ENCODE measurements at places on chromosomes 3 and 15. TPM values are rescaled to one million over a fixed set of nuclear protein-coding genes. Genes with fewer than 3 reads are reported as not detected.

Gene MNS1
- total RNA-seq, result 39.4 TPM

- no peak for DNase-seq
Measured at GRCh38 chr15:38533416-38533915, 31.1 kb downstream of the RASGRP1 start.

Gene ROPN1
- total RNA-seq, result not detected

Gene KNG1
- total RNA-seq, result not detected

DNA sequence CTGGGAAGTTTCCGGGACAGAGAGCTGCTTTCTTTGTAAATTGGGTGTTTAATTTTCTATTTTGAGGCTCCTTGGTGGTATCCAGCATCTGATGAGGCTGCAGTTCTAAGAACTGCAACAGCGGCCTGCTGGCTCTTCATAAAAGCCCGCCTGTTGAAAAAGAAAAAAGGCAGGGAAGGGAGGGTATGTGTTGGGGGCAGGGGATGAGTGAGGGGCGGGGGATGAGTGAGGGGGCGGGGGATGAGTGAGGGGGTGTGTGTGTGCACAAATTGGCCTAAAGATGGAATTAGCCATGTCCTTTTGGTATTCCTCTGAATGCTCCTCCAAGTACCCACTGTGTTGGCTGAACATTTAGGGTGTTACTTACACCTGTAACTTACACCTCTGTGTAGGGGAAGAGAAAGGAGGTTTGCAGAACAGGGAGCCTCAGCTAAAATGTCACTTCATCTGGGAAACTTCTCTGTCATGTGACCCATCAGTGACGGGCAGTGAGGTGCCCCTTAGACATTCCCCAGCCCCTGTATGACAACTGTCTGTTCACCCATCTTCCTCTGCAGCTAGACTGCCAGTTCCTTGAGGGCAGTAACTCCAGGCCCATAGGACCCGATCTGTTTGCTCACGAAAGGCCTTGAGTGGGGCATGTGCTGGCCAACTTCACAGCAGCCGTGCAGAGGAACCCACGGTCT lies 57.6 kb downstream of the LRIG1 start:
- no peak for DNase-seq

Gene NCK1
- 31.0 TPM for total RNA-seq

GRCh38 chr15:54150255-54150654 lies 172.0 kb downstream of the UNC13C start:
- DNase-seq, result no peak

DNA sequence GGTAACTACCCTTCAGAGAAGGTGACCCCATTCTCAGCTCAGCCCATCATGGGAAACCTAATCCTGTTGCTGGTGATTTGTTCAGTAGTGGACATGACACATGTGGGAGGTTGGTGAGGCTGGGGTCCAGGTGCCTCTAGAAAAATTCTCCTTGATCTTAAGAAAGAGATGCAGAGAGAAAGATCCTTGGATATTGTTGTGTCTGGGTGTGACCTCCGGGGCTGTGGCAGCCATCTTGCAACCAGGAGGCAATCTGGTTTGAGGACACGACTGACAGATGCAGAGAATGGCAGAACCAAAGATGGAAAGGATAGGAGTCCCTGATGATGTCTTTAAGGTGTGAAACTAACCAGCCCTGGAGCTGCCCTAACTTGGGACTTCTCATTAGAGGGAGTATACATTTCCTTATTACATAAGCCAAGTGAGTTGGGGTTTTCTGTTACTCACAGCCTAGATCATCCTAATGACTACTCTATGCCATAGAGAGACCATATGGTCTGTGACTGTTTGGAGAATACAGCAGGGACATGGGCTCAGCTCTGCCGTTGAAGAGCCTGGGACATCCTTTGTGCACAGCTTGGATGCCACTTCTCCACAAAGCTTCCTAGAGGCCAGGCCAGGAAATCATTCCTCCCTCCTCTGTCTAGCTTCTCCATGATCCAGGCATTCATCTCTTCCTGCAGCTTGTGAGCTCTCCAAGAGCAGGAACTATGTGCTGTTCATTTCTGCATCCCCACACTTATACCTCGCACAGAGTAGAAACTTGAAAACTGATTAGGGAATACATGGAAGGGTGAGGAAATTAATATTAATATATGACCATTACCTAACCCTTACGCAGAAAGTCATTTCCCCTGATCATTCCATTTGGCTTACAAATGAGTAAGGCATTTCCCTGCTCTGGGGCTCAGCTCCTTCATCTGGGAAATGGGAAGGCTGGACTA lies 45.9 kb downstream of the HRH1 start:
- DNase-seq, result no peak

Gene MESP1
- 2.2 TPM for total RNA-seq

DNA sequence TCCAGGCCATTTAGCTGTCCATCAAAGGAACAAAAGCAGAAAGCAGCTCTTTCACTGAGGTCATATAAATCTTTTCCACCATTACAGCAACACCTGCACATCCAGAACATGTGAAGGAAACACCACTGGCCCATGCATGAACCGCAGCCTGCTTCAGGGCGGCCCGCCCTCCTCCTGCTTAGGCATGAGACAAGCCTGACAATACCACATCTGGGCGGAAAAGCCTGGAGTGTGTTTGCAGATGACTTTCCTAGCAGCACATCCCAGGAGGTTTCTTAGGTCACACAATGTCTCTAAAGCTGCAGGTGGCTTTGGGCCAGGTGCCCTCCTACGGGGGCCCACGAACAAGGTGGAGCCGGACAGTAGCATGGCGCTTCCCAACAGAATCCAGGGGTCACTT lies 19.6 kb downstream of the CYFIP1 start:
- DNase-seq, result no peak

DNA sequence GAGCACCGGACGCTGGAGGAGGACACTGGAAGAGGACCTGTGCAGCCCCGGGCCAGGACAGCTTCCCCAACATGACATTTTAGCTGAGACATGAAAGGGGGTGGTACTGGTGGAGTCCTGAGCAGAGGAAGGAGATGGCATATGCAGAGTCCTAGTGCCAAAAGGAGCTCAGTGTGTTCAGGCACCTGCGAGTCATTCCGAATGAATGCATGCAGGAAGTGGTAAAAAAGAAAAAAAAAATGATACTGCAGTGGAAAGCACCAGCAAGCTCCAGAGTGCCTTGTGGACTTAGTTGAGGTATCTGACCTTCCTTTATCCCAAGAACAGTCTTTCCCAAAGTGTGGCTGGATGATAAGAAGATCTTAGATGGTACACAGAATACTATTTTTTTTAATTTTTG lies 6.6 kb upstream of the ZNF148 start:
- DNase-seq, result peak; percentile 25

Gene PYGO1
- not detected for total RNA-seq

DNA sequence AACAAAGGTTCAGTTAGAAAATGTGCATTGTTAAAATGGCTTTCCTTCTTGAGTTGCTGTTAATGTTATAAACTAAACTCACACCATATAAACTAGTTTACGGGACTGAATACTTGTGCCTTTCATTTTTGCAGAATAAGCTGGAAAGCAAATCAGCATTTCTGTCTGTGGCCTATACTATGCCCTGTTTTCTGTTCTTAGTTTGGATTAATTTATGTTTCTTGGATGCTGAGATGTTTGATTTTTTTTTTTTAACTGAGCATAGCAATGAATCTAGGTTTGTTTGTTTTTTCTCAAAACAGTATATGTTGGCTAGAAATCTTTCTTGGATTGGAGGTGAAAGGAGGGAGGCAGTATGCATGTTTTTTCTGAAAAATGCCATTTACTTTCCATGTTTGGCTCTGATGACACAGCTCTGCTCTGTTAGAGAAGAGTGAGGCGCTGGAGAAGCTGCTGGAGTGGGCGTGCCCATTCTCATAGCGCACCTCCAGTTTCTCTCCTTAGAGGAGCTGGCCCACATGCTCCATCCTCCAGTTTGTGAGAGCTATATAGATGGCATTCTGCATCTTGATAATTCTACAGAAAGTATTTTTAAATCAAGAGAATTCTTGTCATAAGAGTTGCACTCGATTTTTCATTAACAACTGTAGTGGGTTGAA lies 423.6 kb upstream of the TPM1 start:
- DNase-seq, result no peak

DNA sequence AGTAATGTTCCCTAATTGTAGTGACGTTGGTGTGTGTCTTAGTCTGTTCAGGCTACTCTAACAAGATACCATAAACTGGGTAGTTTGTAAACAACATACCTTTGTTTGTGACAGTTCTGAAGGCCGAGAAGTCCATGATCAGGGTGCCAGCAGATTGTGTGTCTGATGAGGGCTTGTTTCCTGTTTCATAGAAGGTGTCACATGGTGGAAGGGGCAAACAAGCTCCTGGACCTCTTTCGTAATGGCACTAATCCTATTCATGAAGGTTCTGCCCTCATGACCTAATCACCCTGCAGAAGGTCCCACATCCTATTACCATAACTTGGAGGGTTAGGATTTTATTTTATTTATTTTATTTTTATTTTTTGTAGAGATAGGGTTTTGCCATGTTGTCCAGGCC lies 11.1 kb downstream of the ATXN7 start:
- DNase-seq, result no peak

Gene CGNL1
- 30.9 TPM for total RNA-seq
